ENCODE measurements at places on chromosomes 1 and 21.

GRCh38 chr1:232571523-232571922 lies 58.4 kb downstream of the SIPA1L2 start:
- DNase-seq: no peak

- no peak for DNase-seq
Measured at GRCh38 chr1:151061704-151062103, 1.5 kb downstream of the MLLT11 start.

- no peak for DNase-seq
Measured at GRCh38 chr1:76109901-76110560, 35.5 kb downstream of the ST6GALNAC3 start.

GRCh38 chr1:116692879-116693278 lies 25.3 kb upstream of the IGSF3 start:
- no peak for DNase-seq

GRCh38 chr21:43210454-43211071 lies 41.8 kb downstream of the CRYAA start:
- no peak for DNase-seq

DNA sequence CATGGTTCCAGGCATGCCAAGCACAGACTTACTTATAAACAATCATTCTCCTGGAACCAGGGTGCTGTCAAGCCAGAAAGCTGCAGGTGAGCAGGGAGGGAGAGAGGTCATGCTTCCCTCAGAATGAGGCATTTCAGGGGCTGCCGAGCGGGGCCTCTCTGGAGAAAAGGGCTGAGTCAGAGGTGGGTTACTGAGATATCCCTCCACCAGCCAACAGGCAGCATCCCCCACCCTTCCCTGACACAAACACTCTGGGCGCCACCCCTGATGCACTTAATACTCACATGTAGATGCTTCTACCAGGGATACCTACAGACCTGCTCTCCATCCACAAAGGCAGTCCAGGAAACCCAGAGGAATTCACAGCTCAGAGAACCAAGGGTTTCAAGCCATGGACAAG lies 13.1 kb downstream of the STK40 start:
- no peak for DNase-seq

- no peak for DNase-seq
Measured at GRCh38 chr1:102886638-102887037, 221.7 kb downstream of the COL11A1 start.
